Astrocyte of the spinal cord (primary cell): ENCODE measurements at places on chromosomes 5 and 9.

DNA sequence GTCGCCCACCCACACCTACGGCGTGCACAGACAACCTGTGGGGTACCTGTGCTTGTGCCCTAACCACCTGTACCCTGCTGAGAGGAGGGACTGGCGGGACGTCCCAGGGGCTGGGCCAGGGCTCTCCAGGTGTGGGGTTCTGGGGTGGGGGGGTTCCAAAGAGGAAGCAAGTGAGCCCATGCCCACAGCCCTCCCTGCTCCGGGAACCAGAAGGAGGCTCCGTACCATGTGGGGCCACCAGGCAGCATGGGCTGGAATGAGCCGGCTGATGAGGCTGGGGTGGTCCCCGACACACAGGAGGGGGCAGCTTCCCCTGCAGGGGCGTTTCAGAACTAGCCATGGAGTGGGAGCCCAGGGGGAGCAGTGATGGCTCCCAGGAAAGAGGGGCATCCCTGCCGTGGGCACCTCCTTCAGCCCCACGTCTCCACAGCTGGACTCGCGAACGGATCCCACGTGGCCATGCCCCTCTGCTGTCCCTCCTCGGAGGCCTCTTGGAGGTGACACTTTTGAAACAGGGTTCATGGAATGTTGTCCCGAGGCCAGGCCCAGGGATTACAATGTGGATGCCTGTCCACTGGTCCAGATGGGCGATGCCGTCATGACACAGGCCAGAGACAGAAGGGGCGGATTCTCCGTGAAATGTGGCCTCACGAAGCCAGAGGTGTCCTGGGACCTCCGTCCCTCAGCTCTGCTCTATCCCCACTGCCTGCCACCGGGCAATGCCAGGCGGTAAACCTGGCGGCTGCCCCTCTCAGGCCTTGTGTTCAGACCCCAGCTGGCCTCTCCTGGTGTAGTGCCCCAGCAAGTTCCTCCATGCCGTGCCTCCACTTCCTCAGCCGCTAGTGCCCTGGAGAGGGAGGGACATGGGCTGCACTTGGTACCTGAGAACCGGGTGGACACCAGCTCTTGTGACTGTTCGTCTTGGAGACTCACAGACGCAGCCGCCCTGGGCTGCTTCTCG, 33.6 kb upstream of the IRX4 start:
- no peak for DNase-seq

- DNase-seq, result no peak
Observed at GRCh38 chr9:136087741-136088480, 7.2 kb downstream of the NACC2 start.

DNA sequence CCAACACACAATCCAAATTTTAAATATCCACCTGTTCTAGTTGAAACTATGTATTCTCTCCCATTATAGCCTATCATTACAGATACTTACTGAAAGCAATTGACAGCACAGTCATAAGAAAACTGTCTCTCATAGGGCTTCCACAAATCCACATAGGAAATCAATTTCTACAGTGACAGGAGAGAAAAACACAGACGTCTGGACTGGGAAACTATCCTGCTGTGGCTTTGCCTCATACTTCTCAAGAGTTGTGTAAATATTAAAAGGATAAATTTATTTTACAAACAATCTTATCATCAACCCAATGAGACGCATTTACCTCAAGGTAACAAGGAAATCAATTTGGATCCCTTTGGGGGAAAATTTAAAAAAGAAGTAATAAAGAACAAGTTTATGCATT, 517.5 kb downstream of the EFNA5 start:
- DNase-seq, result no peak

- DNase-seq, result peak; percentile 90
Observed at GRCh38 chr9:95157481-95158151, 159.9 kb downstream of the FANCC start.

GRCh38 chr5:88226881-88227450, 41.7 kb downstream of the TMEM161B start:
- no peak for DNase-seq

GRCh38 chr5:139167952-139168720, 30.0 kb downstream of the SIL1 start:
- DNase-seq, result no peak

DNA sequence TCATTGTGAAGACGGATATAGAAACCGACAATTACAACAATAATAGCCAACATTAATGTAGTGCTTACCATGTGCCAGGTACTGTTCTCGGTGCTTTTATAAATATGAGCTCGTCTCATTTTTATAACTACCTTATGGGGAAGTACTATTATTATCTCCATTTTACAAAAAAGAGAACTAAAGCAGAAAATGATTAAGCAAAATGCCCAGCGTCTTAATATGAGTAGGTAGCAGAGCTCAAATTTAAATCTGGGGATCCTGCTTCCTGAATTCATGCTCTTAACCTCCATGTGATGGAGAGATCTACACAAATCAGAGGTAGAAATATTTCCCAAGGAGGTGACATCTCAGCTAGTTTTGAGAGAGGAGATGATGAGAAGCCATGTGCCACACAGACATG, 256.9 kb downstream of the TRIM32 start:
- DNase-seq, result no peak

DNA sequence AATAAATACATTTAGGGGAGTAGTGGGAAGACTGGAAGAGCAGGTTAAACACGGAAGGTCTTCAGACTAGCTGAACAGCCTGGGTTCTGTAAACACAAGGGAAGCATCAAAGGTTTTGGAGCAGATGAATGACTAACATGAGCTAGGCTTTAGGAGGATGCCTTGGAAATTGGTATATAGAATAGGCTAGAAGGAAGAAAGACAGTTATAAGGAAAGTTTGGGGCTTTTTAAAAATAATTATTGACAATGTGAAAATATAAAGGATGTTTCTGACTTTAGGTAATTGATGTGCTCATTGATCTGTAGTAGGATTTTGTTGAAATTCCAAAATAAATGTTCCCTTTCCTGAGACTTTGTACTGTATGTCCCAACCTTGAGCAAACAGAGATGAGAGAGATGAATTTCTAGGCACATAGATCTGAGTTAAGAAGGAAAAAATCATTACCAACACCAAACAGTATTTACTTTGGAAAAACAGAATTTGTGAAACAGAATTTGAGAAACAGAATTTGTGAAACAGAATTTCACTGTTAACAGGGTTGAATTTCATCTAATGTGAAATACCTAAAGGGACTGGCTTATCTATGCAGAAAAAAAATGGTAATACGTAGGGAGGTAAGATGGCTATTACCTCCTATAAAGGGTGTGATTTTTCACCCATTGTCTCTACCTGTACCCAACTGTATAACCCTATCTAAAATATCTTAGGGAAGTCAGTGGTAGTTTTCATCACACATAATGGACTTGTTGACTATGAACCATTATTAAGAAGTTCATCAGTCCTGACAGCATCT, 28.8 kb downstream of the SKP2 start:
- no peak for DNase-seq

- peak; percentile 13 for DNase-seq
Observed at GRCh38 chr5:60929024-60929423, 15.8 kb downstream of the ERCC8 start.

- DNase-seq, result no peak
Observed at GRCh38 chr5:138054847-138055558, 22.1 kb upstream of the FAM13B start.

DNA sequence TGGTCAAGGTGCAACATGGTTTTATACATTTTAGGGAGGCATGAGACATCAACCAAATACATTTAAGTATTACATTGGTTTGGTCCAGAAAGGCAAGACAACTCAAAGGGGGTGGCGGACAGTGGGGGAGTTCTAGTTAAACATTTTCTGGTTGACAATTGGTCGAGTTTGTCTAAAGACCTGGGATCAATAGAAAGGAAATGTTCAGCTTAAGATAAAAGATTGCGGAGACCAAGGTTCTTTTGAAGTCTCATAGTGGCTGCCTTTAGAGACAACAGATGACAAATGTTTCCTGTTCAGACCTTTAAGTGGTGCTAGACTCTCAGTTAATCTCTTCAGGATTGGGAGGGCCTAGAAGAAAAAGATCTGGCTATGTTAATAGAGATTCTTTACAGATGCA, 47.7 kb upstream of the TTC39B start:
- DNase-seq, result no peak

DNA sequence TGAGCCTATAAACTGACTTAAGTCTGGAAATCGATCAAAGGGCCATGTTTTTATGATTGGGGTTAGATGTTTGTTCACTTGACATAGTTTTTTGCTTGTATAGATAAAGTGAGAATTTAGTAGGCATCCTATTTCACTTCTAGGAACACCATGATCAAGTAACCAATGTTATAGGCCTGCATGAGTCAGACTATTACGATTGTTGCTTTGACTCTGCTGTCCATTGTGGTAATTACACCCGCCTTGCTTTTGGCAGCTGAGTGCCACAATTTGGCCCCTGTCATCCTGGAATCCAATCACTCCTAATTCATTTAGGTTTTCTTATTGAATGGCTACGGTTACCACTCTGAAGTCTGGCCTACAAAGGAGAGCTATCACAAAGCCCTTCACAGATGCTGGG, 67.8 kb upstream of the IL33 start:
- no peak for DNase-seq

GRCh38 chr5:136054142-136055019, 25.6 kb downstream of the TGFBI start:
- DNase-seq, result no peak

- no peak for DNase-seq
Observed at GRCh38 chr9:101068696-101069095, 40.2 kb downstream of the PLPPR1 start.

DNA sequence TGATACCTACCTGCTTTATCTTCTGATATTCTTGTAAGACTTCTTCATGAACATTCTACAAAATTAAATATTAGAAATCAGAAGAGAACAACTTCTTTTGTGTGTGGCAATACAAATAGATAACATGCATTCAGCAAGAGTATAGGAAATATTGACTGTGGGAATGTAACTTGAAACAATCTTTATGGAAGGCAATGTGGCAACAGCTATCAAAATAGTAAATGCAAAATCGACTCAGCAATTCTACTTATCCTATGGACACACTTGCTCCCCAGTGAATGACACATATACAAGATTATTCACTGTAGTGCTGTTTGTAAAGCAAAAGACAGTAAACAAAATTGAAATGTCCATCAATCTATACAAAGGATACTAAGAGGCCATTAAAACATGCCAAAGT, 66.5 kb upstream of the GLRX start:
- DNase-seq, result no peak

- DNase-seq, result peak; percentile 32
Observed at GRCh38 chr9:2764353-2764752, 47.0 kb downstream of the KCNV2 start.

DNA sequence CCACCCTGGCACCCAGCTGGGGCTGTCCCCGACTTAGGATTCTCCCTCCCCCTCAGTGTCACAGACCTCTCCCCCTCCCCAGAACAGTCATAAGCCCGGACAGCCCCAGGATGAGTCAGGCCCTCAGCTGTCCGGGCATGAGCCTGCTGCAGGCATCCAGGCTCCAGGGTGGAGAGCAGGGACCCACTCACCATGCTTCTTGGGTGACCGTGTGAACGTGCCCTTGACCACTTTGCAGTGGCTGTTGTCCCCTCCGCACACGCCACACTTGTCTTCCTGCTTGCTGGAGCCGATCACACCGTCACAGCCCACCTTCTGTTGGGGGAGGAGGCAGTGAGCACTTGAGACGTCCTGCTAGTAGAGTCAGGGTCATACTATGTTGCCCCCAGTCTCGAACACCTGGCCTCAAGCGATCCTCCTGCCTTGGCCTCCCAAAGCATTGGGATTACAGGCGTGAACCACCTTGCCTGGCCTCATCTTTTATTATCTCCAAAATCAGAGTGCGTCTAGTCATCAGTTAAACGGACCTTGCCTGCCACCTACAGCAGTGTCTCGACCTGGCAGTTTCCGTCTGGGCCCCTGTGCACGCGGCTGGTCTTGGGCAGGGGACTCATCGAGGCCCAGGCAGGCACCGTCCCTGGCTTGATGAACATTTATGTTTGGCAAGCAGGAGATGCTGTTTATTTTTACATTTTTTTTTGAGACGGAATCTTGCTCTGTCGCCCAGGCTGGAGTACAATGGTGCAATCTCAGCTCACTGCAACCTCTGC, 72.6 kb downstream of the ZNF354C start:
- DNase-seq, result no peak

DNA sequence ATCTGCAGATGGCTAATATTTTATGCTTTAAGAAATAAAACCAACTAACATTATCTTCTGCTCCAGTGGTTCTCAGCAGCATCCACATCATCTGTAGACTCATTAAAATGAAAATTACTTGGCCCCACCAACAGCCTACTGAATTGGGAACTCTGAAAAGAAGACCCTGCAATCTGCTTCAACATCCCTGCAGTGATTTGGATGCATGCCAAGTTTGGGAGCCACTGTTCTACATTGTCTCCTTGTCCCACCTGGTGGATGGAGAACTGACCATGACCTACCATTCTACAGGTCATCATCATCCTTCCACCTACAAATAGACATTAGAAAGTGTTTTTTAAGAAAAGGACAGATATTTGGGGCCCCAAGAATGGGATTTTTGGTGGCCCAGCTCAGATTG, 71.1 kb downstream of the ACER2 start:
- no peak for DNase-seq

GRCh38 chr9:76310577-76310976, 83.6 kb downstream of the RFK start:
- no peak for DNase-seq

- DNase-seq, result no peak
Observed at GRCh38 chr5:152673601-152674000, 268.5 kb upstream of the NMUR2 start.

DNA sequence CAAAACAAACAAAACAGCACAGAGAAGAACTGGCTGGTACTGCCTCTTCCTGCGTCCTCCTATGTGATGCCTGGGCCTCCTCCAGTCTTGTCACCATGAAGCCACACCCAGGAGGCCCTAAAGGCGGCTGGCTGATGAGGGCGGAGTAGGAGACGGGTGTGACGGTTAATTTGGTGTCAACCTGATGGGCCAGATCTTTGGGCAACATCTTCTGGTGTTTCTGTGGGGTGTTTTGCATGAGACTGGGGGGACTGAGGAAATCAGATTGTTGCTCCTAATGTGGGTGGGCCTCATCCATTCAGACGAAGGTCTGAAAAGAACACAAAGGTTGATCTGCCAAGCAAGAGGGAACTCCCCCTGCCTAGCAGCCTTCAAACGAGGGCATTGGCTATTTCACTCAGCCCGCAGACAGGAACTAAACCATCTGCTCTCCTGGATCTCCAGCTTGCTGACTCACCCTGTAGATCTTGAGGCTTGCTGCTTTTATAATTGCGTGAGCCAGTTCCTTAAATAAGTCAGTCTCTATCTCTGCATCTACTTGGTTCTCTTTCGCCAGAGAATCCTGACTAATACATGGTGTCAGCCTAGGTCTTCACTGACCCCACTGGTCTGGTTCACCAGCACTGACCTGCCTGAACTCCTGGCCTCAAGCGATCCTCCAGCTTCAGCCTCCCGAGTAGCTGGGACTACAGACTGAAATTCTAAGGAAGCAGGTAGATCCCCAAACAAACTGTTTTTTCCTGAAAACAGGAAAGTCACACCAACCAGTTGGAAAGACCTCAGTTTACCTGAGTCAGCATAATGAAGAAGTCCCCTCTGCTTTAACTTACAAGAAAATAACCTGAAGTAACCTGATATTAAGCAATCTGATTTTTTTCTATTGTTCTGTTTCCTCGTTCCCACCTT, 12.8 kb upstream of the ZFP62 start:
- DNase-seq, result no peak
